T-helper 1 cell (primary cell): ENCODE measurements at places on chromosomes 1 and 21.

DNA sequence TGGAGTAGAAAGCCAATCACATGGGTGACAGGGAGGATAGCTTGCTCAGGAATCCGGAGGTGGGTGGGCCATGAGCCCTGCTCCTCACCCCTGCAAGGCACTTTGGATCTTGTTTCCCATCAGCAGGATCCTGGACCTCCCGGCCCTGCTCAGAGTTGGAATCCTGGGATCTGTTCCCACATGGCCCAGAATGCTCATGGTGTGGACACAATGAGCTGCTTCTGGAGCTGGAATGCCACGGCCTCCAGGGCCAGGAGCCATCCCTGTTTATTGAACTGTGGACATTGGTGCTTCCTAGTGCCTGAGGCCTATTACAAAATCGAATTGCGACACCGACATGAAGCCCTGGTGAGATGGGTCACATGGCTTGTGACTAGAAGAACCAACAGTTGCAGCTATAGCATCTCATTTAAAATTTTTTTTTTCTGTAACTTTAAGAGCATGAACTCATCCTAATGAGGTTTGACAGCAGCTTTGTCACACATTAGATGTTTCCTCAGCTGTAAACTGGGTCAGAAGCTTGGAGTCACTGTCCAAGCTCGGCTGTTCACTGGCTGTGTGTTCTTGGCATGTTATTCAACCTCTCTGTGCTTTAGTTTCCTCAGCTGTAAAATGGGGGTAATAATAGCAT is 40.4 kb upstream of the GOLT1A start:
- DNase-seq: no peak

DNA sequence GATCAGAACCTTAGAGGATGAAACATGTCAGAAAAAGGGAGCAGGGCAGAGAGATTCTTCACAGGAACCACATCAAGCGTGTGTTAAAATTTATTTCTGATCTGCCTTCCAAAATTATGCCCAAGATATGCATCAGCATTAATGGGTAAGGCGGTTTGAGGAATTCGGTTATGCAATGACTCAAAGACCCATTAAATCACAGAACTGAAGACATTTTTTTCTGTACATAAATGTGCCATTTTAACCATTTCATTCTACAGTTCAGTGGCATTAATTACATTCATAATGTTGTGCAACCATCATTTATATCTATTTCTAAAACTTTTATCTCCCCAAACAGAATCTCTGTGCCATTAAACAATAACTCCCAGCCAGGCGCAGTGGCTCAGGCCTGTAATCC is 43.4 kb downstream of the CNST start:
- DNase-seq: no peak

DNA sequence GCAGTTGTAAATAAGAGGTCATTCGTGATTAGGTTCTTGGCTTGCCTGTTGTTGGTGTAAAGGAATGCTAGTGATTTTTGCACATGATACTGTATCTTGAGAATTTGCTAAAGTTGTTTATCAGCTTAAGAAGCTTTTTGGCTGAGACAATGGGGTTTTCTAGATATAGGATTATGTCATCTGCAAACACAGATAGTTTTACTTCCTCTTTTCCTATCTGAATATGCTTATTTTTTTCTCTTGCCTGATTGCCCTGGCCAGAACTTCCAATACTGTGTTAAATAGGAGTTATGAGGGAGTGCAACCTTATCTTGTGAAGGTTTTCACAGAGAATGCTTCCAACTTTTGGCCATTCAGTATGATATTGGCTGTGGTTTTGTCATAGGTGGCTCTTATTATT is 576.1 kb upstream of the RGS18 start:
- DNase-seq: no peak

- DNase-seq: peak; percentile 74
Measured at GRCh38 chr1:192809307-192810252, 741 bp downstream of the RGS2 start.

DNA sequence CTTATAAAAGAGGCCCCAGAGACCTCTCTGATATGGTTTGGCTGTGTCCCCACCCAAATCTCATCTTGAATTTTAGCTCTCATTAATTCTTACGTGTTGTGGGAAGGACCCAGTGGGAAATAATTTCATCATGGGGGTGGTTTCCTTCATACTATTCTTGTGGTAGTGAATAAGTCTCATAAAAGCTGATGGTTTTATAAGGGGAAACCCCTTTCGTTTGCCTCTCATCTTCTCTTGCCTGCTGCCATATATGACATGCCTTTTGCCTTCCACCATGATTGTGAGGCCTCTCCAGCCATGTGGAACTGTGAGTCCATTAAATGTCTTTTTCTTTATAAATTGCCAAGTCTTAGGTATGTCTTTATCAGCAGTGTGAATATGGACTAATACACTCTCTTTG is 22.5 kb upstream of the NEK7 start:
- no peak for DNase-seq
